ENCODE measurements at places on chromosomes 4 and X. TPM values are rescaled to one million over a fixed set of nuclear protein-coding genes. Genes with fewer than 3 reads are reported as not detected.

HPSE gene
- total RNA-seq: 3.1 TPM

DNA sequence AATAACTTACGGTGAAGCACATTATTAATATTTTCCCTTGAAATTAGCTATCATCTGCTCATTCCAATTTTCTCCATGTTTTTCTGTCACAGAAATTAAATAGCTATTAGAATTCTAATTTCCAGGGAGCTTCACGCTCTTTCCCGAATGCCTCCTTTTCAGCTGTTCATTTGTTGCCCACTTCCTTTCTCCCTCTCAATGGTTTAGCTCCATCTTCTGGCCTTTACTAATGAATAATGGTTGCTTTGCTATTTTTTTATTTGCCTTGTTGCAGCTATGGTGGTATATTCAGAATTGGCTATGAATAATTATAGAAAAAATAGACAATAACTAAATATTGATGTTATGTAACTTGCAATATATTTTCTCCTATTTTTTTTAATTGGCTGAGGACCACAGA is 70.5 kb downstream of the GRIA2 start:
- DNase-seq: no peak
- H3K27ac ChIP-seq: no peak overlapping the region
- H3K36me3 ChIP-seq: no peaks in the 10 kb centered on the region
- no peaks in the 10 kb centered on the region for H3K27me3 ChIP-seq
- H3K4me3 ChIP-seq: no peak overlapping the region
- no peaks in the 10 kb centered on the region for H3K4me1 ChIP-seq

GRCh38 chr4:25859429-25860148 is 3.2 kb downstream of the SEL1L3 start:
- H3K36me3 ChIP-seq: no peaks in the 10 kb centered on the region
- H3K27me3 ChIP-seq: no peaks in the 10 kb centered on the region
- H3K27ac ChIP-seq: no peak overlapping the region
- H3K4me3 ChIP-seq: no peak overlapping the region

DNA sequence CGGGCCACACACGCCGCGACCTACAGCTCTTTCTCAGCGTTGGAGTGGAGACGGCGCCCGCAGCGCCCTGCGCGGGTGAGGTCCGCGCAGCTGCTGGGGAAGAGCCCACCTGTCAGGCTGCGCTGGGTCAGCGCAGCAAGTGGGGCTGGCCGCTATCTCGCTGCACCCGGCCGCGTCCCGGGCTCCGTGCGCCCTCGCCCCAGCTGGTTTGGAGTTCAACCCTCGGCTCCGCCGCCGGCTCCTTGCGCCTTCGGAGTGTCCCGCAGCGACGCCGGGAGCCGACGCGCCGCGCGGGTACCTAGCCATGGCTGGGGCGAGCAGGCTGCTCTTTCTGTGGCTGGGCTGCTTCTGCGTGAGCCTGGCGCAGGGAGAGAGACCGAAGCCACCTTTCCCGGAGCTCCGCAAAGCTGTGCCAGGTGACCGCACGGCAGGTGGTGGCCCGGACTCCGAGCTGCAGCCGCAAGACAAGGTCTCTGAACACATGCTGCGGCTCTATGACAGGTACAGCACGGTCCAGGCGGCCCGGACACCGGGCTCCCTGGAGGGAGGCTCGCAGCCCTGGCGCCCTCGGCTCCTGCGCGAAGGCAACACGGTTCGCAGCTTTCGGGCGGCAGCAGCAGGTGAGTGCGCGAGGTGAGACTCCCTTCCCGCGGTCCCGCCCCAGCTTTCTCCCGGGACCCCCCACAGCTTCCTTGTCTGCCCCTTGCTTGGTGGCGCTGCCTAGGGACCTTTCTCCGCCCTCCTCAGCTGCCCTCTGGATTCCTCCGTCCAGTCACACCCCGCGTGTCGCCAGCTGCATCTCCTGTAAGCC is 678 bp downstream of the BMP3 start:
- no peaks in the 10 kb centered on the region for H3K36me3 ChIP-seq
- H3K4me1 ChIP-seq: peaks cover 7% of the 10 kb centered on the region

DNA sequence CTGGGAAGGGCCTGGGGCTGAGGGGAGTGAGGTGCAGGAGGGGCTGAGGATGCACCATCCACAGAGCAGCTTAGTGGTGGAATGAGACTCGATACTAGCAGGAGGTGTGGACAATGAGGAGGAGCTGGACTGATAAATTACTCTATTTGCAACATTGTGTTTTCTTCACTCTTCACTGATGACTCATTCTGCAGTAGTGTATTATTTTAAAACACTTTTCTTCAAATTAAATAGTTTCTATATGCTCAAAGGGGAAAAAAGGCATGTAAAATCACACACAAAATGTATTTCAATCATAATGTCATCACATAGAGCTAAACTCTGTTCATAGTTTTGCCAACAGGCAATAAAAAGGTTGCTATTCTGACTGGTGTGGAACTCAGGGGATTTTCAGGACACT is 467.0 kb upstream of the CTSO start:
- no peak overlapping the region for H3K4me3 ChIP-seq
- no peak overlapping the region for H3K27ac ChIP-seq
- no peak for DNase-seq
- H3K4me1 ChIP-seq: no peaks in the 10 kb centered on the region
- H3K27me3 ChIP-seq: no peaks in the 10 kb centered on the region
- H3K36me3 ChIP-seq: no peaks in the 10 kb centered on the region

HTN3 gene
- total RNA-seq: not detected

- H3K27ac ChIP-seq: no peak overlapping the region
- H3K36me3 ChIP-seq: no peaks in the 10 kb centered on the region
- H3K27me3 ChIP-seq: no peaks in the 10 kb centered on the region
Measured at GRCh38 chrX:19743386-19743785, 144.0 kb downstream of the SH3KBP1 start.

SLC16A2 gene
- 22.5 TPM for total RNA-seq

Data from thyroid gland (tissue), 4 donors.